ENCODE measurements at places on chromosomes 3 and 15.

DNA sequence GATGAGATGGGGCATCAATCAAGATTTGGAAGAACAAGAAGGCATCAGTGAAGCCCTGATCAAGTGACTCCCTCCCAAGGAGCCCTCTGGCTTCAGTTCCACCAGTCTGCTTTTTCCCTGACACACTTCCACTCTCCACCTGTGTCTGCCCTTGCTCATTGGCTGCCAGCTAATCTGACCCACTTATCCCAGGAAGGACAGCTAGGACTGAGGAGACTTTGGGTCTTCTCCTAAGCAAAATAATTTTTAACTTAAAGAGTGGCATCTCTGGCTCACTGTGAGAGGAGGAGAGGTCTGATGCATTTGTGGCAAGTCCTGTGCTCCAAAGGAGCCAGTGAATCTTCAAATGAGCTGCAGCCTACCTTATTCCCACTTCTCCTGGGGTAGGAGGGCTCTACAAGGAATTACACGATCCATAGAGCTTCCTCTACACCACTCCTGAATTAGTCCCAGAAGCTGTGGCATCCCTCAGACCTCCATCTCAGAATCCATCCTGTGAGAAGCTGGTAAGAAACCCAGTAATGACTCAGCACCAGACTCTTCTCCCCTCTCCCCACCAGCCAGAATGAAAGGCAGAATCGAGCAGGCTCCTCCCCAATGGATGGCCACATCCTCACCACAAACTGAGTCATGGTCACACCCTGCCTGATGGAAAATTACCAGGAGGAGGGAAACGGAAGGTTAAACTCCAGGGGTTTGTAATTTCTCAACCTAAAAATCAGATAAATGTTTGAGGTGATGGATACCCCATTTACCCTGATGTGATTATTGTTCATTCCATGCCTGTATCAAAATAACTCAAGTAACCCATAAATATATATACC lies 6.3 kb upstream of the PKM start:
- DNase-seq: peak; percentile 95

- DNase-seq: no peak
Measured at GRCh38 chr3:139421460-139421859, 32.0 kb upstream of the COPB2 start.

- DNase-seq: no peak
Measured at GRCh38 chr3:24623657-24624056, 129.0 kb upstream of the THRB start.

GRCh38 chr15:36108541-36108940 lies 470.9 kb upstream of the CDIN1 start:
- no peak for DNase-seq

GRCh38 chr15:31270767-31271166 lies 55.9 kb upstream of the KLF13 start:
- no peak for DNase-seq

DNA sequence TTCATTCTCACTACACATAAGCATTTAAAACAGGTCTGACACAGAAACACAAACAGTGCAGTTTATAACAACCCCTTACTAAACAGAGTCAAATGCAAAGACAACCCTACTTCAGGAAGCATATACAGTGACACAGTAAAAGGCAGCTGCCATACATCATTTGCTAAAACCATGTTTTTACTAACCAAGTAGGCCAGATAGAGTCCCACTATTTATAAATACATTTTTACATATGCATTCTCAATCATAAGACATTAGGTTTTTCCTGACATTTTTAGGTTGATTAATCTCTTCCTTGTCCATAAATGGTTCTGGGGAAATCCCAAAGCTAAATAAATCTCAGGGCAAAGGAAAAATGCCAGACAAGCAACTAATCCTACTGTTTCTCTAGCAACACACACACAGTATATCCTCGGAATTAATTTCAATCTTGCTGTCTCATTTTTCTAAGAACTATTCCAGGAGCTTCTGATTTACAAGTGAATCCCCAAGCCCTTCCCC lies 39.0 kb downstream of the CHAC1 start:
- no peak for DNase-seq
